Left cardiac atrium (tissue), 4 donors: ENCODE measurements at places on chromosomes 2 and 18. TPM values are rescaled to one million over a fixed set of nuclear protein-coding genes. Genes with fewer than 3 reads are reported as not detected.

GRCh38 chr2:68377137-68377780 lies 12.2 kb downstream of the PLEK start:
- no peak for DNase-seq

- DNase-seq = no peak
Measured at GRCh38 chr2:125756431-125756830, 899.5 kb upstream of the GYPC start.

The LCT gene
- total RNA-seq = not detected

The SLC16A14 gene
- total RNA-seq = 2.0 TPM

DNA sequence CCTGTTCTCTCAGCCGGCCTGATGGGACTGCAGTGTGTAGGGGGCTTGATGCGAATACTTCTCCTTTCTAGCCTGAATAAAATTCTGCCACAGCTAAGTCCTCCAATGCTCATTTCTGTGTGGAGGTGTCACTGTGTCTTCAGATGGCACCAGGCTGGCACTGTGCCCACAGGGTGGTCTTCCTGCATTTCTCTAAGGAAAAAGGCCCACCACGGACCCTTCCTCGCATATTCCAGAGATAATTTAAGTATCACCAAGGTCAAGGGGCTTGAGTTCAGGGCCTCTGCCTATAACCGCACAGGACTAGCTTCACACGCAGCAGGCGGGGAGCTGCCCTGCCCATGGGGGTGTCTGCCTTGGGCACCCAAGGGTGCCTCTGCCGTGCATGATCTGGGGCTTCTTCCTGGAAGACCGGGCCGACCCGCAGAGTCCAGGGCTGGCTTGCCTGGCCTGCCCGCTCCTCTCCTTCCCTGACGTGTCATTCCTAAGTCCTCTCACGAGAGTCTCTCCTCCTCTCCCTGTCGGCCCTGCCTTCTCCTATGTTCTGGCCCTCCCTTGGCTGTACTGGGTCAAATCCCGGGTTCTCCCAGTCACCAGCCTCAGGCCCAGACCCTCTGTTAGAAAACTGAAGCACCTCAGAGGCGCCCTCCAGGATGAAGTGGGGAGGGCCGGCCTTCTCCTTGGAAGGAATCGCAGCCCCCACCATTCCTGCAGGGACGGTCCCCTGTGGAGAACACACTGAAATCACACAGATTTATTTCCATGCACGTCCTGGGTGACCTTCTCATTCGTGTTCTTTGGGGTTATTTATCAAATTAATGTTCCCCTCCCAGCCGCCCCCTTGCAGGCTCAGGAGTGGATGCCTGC lies 48.9 kb upstream of the PXDN start:
- no peak for DNase-seq

The FHOD3 gene
- 117 TPM for total RNA-seq

- no peak for DNase-seq
Measured at GRCh38 chr2:43105586-43106558, 120.5 kb downstream of the ZFP36L2 start.

- no peak for DNase-seq
Measured at GRCh38 chr18:74229891-74230290, 61.9 kb downstream of the CYB5A start.

- no peak for DNase-seq
Measured at GRCh38 chr18:52130624-52131301, 209.2 kb upstream of the DCC start.

DNA sequence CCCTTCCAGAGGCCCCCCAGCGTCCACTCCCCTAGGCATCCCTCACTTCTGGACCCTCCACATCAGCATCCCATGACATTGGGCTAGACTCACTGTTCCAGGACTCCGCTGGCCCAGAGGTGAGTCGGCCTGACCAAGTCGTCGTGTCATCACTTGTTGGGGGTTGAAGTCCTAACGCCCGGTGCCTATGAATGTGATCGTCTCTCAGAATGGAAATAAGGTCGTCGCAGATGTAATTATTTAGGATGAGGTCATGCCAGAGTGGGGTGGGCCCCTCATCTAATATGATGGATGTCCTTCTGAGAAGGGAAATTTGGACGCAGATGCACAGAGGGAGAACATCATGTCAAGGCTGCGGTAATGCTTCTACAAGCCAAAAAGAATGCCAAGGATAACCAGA lies 142.7 kb downstream of the AGAP1 start:
- no peak for DNase-seq

GRCh38 chr2:98297817-98298682 lies 48.2 kb upstream of the CNGA3 start:
- no peak for DNase-seq

DNA sequence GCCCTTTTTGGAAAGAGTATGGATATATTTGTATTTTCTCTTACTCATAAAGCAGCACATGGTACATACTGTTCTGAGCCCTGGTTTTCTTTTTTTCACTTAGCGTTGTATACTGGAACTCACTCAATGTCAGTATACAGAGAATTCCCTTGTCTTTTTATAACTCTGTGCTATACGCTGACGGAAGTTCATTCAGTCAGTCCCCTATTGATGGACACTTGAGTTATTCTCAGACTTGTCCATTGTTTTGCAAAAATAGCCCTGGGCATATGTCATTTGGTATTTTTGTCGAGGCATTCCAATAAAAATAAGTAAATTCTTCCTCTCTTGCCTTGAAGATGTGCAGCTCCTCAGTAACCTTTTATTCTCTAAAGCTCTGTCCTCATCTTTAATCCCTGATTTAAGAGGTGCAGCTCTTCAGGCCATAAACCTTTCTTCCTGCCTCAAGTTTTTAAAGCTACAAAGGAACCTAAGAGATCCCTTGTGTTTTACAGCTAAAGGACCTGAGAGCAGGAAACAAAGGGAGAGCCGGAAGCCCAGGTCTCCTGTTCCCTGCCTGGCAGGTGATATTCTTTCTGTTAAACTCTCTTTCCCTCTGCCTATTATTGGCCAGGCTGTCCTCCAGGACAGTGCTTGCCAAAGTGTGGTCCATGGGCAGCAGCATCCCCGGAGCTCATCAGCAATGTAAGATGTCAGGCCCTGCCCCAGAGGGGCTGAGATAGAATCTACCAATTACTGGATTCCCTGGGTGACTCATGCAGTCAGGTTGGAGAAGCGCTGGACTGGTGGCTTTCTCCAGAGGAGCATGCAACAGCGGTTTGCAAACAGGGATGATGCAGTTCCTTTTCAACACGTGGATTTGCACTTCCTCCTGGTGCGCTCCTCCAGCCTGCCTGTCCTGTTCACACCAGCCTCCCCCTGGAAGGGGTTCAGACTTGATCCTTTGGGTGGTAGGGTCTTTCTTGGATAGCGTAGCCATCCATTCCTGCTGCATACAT lies 158.0 kb downstream of the NEDD4L start:
- DNase-seq = no peak

The CPO gene
- total RNA-seq = 0.34 TPM

The LRRTM4 gene
- total RNA-seq = 0.84 TPM

DNA sequence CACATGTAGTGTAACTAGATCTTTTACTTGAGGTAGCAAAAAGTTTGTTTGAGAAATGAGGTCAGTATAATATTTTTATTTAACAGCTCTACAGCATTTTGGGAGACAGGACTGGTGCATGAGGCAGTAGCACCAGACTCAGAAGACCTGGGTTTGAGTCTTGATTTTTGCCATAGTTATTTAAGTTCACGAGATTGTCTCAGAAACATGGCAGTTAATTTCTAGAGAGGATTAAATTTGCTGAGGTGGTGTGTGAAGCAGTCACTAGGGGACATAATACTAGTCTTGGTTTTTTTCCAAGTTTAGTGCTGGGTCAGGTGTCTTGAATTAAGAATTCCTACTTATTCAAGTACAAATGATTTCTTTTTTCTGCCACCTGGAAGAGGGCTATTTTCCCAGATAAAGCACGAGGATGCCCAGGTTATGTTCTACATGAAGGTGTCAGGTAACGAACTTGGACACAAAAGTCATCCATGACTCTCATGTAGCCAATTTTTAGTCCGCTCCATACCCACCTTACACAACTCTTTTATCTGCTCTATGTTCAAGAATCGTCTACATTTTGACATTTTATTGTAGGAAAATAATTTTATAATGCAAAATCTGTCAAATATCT lies 1.4 kb downstream of the MARCHF7 start:
- DNase-seq = no peak

DNA sequence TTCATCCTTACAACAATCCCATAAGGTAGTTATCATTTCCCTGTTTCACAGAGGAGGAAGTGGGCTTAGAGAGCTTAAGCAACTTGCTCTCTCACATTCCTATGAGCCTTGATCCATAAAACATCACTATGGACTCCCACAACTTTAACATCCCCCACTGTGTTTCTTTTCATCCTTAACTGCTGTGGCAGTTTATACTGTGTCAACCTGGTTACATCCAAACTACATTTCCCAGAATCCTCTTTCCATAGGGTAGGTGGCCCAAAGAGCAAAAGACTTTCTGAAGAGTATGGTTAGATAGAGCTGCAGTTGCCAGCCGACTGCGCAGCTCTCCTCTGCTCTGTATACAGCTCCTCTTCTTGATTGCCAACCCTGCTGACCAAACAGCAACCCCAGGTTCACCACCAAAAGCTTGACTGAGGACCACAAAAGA lies 22.5 kb downstream of the MAP3K2 start:
- no peak for DNase-seq

The OTOS gene
- total RNA-seq = not detected

The ACVR1C gene
- total RNA-seq = 2.6 TPM
